ENCODE measurements at places on chromosomes 7 and 10.

GRCh38 chr7:159095979-159096411 is 48.7 kb downstream of the VIPR2 start:
- DNase-seq, result no peak

DNA sequence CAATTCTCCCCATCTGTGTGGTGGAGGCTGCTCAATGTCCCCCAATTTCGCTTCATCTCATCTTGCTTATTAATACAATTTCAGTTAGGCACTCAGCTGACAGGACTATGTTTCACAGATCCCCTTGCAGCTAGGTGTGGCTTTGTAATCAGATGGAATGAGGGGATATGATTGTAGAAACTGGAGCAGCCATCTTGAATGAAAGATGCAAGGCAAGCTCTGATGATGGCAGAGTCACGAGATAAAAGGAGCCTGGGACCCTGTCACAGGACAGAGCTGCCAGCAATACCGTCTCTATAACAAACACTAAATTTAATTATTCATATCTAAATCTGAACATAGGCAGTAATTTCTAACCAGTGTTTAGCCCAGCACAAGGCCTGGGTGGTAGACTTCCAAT is 991 bp upstream of the DLD start:
- no peak for DNase-seq

GRCh38 chr10:86199041-86199440 is 167.6 kb downstream of the GRID1 start:
- no peak for DNase-seq

GRCh38 chr10:131571865-131572264 is 260.3 kb upstream of the TCERG1L start:
- DNase-seq, result no peak

DNA sequence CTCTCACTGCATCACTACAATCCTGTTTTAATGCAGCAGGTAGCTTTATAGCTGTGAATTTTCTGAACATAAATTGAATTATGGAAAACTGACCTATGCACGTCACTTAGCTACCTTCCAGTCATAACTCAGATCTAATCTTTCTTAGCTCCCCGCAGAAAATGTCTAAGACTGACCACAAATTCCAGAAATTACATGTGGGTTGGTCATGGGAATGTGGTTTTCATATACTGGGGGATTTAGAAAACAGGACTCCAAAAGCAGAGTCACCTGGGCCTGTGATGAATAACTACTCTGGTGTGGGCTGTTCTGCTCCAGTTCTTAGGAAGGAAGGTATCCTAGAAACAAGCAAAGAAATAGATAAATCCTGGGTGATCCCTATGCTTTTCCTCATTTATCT is 178.4 kb upstream of the LRRTM3 start:
- DNase-seq, result peak; percentile 82

DNA sequence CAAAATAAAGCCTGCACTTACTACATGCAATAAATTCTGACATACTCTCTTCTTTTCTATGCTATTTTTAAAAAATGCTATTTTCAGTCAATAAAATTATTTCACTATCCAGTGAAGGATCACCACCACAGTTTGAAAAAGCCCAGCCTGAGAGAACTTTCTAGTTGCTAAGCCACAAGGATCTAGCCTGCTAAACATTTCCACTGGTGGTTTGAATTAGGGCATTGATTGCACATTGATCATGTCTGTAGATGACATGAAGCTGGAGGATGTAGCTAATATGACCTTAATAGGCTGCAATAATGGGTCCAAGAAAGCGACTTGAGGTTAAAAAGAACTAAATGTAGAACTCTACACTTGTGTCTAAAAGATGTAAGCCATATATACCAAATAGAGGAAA is 56.0 kb upstream of the ARHGAP21 start:
- DNase-seq, result no peak

- no peak for DNase-seq
Observed at GRCh38 chr10:77159538-77160110, 478.0 kb downstream of the KCNMA1 start.

DNA sequence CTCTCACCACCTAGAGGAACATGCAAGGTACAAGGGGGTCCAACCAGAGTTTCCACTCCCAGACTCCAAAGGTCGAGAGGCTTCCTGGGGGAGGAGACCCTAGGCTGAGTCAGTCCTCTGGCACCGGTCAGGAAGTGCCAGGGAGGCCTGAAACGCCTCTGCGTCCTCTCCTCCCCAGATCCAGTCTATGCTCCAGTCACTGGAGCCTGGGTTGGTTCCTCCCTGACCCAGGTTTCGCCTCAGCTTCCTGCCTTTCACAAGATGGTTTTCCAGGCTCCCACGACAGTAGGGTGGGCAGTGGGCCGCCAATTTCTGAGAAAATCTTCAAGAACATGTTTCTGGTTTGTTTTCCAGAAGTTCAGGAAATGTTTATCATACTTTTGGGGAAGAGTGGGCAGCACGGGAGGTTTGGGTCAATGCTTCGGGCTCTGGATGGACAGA is 30.0 kb downstream of the DUSP5 start:
- DNase-seq, result peak; percentile 78

GRCh38 chr7:101736084-101736483 is 81.3 kb upstream of the CUX1 start:
- DNase-seq, result peak; percentile 19

GRCh38 chr7:143988976-143989745 is 11.0 kb upstream of the OR6B1 start:
- DNase-seq, result peak; percentile 52

GRCh38 chr10:100334762-100335161 is 4.7 kb upstream of the PKD2L1 start:
- no peak for DNase-seq

DNA sequence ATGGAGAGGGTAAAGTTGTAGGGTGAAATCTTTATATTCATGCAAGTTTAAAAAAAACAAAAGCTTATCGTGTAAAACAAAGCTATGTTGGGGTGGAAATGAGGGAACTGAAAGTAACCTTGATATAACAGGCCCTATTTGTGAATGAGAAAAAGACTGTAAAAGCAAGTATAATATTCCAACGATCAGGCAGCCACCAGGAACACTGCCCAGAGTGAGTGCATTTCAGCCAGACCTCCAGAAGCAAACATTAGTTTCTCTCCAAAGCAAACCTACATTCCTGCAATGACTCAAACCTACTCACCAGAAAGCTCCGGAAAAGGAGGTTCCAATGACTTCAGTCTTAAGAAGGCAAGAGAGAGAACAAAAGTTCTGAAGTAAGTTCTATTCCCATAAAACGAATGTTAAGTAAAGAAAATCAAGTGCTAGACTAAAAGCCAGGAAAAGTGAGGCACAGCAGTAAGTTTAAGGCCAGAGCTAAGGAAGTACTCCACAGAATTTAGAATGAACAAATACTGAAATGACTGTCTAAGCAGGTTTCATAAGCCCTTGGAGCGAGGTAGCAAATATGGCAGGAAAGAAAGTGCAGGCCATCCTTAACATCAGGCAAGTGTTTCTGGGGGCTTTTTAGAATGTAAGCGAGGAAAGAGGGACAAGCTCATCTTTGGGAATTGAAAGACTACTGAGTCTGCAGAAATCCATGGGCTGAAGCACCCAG is 493.1 kb downstream of the XPNPEP1 start:
- DNase-seq, result peak; percentile 17

Measured in choroid plexus epithelial cell (primary cell).